ENCODE measurements at places on chromosomes 5 and 9.
A peak's percentile ranks its signal among the peaks of the same experiment; 100 is the strongest.

- DNase-seq, result no peak
These were observed 101.8 kb downstream of the TMEM167A start for GRCh38 chr5:82975396-82975795.

GRCh38 chr5:71887680-71888079 is 168.6 kb downstream of the CARTPT start:
- peak; percentile 86 for DNase-seq

GRCh38 chr5:158014372-158014771 is 155.4 kb upstream of the CLINT1 start:
- DNase-seq, result peak; percentile 78

GRCh38 chr5:136133222-136133921 is 727 bp downstream of the SMAD5 start:
- DNase-seq, result peak; percentile 58

- DNase-seq, result peak; percentile 77
These were observed 577.7 kb downstream of the EBF1 start for GRCh38 chr5:158521995-158522394.

GRCh38 chr9:87713278-87713987 is 12.5 kb upstream of the CTSL start:
- DNase-seq, result peak; percentile 99
